ENCODE measurements at places on chromosomes 2 and 18.

DNA sequence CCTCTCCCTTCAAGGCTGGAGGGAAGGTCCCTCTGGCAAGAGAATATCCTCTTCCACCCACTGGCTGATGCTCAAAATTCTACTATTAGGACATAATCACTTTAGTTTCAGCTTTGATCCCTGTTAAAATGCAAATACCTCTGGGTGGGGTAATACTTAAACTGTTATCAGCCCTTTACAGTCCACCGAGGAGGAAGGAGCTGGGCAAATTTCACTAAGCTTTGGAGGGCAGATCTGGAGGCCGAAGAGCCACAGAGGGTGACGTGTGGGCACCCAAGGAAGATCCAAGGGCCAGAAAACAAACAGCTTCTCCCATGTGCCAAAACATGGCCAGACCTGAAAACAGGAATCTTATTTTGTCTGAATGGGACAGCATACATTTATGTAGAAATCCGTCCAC lies 74.6 kb upstream of the BCL11A start:
- no peak for DNase-seq

- DNase-seq, result no peak
These were observed 630.3 kb upstream of the NRXN1 start for GRCh38 chr2:51662187-51662586.

- DNase-seq, result no peak
These were observed 2.8 kb downstream of the FOSL2 start for GRCh38 chr2:28395334-28396061.

GRCh38 chr2:169285531-169286235 lies 76.7 kb downstream of the LRP2 start:
- DNase-seq, result no peak

GRCh38 chr2:106990297-106990696 lies 104.3 kb upstream of the ST6GAL2 start:
- no peak for DNase-seq

- DNase-seq, result no peak
These were observed 295.4 kb upstream of the ATP5MC3 start for GRCh38 chr2:175476948-175477347.

- DNase-seq, result no peak
These were observed 183.2 kb upstream of the SIX2 start for GRCh38 chr2:45192481-45192880.

DNA sequence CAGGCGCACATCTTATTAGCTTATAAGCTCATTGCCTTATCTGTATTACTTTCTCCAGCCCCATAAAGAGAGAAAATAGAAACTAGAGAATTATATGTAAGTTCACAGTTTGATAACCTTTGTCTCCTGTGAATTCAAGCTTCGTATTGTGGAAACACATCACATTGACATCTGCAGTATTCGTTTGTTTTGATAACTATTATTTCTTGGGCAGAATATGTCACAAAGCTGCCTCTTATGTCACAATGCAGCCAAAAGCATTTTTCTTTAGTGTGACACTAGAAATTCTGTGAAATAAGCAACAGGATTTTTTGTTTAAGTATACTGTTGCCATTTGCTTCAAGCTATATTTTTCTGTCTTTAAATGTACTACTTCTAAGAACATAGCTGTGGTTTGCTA lies 221.5 kb downstream of the DOK6 start:
- DNase-seq, result no peak

- no peak for DNase-seq
These were observed 210.1 kb upstream of the LRATD1 start for GRCh38 chr2:14422426-14422825.

DNA sequence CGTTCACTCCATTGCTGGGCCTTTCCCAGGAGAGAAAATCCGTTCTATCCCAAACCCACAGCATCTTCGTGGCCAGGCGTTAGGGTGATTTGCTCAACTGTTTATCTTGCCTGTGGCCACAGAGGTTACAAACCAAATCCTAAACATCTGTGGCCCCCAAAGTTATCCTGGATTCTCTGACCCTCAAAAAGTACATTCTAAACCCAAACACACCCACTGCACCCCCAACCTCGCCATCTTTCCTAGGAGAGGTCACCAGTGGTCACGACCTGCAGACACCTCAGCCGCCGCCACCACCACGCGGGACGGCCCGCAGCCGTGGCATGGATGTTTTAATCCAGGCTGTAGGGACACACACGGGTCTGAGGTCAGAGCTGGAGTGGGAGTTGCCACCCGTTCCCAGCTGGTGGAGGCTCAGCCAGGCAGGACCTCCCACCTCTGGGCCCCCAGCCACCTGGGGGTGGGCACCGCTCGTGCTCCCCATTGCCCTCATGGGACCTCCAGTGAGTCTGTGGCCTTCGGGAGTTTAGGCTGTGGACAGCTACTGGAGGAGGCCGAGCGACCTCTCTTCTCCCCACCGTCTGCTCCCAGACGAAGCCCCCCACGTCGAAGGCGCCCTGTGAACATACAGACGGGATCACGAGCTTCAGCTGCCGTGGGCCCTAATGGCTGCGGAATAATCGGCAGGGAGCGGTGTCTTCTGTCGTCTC lies 72.0 kb downstream of the KCNG2 start:
- DNase-seq, result no peak

- DNase-seq, result no peak
These were observed 39.5 kb downstream of the INO80C start for GRCh38 chr18:35458271-35458670.

- no peak for DNase-seq
These were observed 59.7 kb downstream of the NPPC start for GRCh38 chr2:231866450-231866849.

DNA sequence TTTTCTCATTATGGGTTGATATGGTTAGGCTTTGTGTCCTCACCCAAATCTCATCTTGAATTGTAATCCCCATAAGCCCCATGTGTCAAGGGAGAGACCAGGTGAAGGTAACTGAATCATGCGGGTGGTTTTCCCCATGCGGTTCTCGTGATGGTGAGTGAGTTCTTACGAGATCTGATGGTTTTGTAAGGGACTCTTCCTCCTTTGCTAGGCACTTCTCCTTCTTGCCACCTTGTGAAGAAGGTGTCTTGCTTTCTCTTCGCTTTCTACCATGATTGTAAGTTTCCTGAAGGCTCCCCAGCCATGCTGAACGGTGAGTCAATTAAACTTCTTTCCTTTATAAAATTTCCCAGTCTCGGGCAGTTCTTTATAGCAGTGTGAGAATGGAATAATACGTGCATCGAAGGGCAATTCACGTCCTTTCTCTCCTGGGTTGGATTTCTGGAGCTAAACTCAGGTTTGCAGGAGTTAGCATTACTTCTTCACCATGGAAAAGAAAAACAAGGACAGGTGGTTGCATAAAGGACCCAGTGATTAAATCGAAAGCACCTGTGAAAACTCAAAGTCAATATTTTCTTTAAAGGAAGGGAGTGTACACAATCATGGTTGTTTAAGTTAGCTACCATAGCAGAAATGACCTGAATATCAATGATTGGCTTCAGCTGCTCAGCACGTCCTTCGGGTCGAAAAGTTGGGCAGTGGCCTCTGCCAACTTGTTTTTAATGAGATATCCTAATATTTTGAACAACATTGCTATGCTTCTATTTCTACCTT lies 54.1 kb downstream of the CDC42EP3 start:
- no peak for DNase-seq
